ENCODE measurements at places on chromosomes 6 and 20. TPM values are rescaled to one million over a fixed set of nuclear protein-coding genes. Genes with fewer than 3 reads are reported as not detected.

DZANK1 gene
- total RNA-seq = 1.7 TPM

BCAS1 gene
- not detected for total RNA-seq

SDHAF4 gene
- total RNA-seq = 12.2 TPM

- no peak for DNase-seq
Measured at GRCh38 chr6:131958542-131959470, 7.6 kb upstream of the CCN2 start.

VGLL2 gene
- not detected for total RNA-seq

TAF4 gene
- 24.2 TPM for total RNA-seq

DNA sequence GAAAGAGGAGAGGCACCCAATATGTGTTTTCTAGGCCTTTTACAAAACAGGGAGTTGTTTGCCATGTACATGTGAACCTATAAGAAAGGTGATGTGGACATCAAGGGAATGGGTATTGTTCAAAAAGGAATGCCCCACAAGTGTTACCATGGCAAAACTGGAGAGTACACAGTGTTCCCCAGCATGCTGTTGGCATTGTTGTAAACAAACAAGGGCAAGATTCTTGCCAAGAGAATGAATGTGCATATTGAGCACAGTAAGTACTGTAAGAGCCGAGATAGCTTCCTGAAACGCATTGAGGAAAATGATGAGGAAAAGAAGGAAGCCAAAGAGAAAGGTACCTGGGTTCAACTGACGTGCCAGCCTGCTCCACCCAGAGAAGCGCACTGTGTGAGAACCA lies 13.1 kb downstream of the QRSL1 start:
- no peak for DNase-seq

DNA sequence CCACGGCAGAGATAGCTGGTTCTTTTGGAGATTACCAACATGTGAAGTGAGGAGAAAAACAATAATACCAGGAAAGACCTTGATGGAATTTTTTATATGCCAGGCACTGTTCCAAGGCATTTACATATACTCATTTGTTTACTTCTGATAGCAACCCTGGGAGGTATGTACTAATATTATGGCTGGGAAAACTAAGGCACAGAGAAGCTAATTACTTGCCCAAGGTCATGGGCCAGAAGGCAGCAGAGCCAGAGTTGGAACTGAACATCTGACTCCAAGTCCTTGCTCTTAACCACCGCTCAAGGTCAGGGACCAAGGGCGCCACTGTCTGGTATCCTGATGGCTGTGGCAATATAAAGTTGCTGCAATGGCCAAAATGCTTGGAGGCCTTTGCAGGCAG lies 97.0 kb upstream of the KCNG1 start:
- no peak for DNase-seq

GRCh38 chr6:155067956-155068615 lies 73.0 kb downstream of the TIAM2 start:
- DNase-seq = no peak

CFAP61 gene
- not detected for total RNA-seq

GRCh38 chr6:290111-290922 lies 2.0 kb upstream of the DUSP22 start:
- no peak for DNase-seq

All from activated CD8-positive, alpha-beta memory T cell treated with anti-CD3 and anti-CD28 coated beads, Interleukin-2, amount 10 ng/mL, durations not matched to agents 7 days and 5 days (primary cell).